ENCODE measurements at places on chromosomes 1 and 21.

DNA sequence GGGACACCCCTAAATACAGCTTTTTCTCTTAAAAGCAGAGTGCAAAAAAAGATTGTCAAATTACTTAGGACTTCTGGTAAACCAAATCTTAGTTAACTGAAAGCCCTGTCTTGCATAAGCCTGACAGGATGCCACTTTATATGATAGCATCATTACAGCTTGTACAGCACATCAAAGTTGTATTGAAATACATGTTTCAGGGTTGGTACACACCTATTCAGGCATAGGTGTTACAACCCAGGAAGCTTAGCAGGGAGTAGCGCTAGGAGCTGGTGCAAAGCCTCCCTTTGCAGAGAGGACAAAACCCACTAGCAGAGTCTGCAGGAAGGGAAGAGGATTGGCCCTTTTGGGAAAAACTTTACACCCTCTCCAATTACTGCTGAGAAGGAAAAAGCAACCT, 258.9 kb upstream of the SGIP1 start:
- DNase-seq, result no peak

DNA sequence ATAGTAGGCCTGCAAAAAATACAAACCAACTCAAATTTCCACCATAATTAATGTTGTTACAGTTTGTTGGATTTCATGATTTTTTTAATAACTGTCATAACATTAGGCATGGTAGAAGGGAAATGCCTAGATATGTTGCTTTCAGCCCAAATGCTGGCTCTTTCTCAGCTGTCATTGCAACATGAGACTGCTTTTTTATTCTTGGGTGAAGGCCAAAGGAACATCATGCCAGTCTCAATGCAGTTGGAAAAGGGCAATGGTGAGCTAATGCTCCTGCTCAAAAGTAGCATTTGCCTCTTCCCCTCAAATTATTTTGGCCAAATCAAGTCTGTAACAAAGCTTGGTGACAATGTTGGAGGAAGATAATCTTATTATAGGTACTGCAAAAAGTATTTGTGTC, 877.7 kb upstream of the PRMT6 start:
- no peak for DNase-seq

- DNase-seq, result peak; percentile 72
These were observed 88.2 kb downstream of the PSMG1 start for GRCh38 chr21:39094847-39095579.

DNA sequence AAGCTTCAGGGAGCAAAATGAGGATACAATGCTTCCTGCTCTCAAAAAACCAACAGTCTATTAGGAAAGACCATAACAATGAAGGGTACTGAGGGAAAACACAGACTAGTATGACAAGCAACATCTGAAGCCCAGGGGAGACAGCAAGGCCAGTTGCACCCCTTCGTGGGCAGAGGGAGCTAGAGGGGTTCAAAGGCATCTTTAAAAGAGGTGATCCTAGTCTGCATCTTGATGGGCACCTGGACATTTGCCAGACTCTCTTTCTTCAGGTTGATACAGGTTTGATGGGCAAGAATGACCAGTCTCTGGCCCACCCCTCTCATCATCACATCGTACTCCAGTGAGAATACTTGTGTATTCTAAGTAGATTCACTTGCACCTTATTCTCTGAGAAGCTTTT, 177.7 kb downstream of the VAV3 start:
- no peak for DNase-seq

DNA sequence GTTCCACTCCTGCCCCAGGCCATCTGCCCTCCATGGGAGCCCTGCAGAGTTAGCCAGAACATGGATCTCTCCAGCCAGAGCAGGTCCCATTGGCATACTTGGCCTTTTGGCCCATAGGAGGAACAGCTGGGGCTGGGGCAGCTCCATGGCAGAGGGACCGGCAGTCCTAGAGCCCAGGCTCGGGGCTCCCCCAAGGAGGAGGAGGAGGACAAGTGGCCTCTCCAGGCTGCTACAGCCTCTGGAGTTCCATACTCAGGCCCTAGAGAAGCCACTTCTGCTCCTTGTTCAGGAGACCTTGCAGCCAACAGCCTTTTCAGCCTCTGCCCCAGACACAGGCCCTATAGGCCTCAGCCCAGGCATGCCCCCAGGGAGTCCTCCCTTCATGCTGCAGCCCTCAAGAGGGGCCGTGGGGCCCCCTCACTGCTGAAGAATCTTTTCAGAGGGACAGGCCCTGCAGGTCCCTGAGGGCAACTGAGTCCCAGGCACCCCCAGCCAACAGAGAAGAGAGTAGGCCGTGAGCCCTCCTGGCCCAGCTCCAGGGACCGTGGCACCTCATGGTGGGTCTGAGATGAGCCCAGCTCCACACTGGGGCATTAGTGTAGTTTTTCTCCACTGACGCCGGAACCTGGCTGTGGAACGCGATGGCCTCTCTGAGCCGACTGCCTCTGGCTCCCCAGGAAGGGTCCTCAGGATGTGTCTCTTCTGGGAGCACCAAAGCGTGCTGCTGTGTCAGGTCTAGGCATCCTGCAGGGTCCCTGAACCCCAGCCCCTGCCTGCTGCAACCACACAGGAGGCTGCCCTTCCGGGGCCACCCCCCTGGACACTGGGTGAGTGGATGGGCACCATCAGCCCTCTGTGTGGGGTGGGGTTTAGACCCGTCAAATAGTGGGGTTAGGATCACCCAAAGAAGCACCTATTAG, 297.6 kb upstream of the VAMP3 start:
- DNase-seq, result no peak

DNA sequence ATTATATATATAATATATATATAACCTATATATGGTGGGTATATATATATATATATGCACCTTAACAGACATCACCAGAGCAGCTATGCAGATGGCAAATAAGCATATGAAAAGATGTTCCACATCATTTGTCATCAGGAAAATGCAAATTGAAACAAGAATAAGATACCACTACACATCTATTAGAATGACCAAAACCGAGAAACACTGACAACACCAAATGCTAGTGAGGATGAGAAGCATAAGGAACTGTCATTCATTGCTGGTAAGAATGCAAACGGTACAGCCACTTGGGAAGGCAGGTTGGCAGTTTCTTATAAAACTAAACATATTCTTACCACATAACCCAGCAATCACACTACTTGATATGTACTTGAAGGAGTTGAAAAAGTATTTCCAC, 219.8 kb upstream of the PRMT6 start:
- DNase-seq, result no peak

DNA sequence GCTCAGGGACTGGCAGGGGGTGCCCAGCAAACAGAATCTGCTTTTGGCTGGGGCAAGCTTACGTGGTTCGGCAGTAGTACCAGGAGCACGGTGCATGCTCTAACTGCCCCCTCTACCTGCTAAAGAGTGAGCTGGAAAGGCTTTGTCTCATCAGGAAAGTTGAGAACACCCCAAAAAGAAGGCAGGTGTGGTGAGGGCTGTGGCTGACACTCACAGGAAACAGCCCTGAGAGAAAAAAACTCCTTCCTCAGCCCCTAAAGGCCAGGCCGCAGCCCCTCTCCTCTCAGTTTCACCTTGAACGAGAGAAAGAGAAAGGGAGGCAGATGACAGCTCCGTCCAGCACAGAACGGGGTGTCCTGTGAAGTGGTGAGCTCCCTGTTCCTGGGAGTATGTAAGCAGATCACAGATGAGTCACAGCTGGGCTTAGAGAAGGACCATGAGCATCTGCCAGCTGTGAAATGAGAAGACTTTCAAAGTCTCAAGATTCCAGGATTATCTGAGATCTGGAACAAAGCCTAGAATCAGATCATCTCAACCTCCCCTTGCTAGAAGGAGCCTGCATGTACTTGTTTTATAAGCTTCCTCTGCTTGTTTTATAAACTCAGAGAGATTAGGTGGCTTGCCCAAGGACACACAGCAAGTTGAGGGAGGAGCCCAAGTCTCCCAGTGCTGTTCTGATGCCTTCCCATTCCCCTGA, 13.4 kb downstream of the LAPTM5 start:
- DNase-seq, result no peak

- DNase-seq, result no peak
These were observed 58.9 kb downstream of the DIRAS3 start for GRCh38 chr1:67991546-67991945.

GRCh38 chr1:23148084-23148483, 20.6 kb downstream of the LUZP1 start:
- no peak for DNase-seq

DNA sequence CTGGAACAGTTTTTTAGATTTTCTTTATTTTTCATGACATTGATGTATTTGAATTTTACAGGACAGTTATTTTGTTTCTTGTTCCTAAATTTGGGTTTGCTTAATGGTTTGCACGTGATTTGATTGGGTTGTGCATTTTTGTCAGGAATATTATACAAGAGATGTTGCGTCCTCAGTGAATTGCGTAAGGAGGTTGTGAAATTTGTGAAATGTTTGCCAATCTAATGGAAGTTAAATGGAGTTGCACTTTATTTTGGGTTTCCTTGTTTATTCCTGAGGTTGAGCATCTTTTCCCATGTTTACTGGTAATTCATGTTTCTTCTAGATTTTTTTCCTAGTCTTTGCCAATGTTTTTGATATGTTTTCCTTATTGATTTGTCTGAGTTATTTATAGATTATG, 19.9 kb downstream of the ZNF648 start:
- DNase-seq, result no peak

- peak; percentile 6 for DNase-seq
These were observed 49.3 kb downstream of the PTGFR start for GRCh38 chr1:78540048-78540447.

DNA sequence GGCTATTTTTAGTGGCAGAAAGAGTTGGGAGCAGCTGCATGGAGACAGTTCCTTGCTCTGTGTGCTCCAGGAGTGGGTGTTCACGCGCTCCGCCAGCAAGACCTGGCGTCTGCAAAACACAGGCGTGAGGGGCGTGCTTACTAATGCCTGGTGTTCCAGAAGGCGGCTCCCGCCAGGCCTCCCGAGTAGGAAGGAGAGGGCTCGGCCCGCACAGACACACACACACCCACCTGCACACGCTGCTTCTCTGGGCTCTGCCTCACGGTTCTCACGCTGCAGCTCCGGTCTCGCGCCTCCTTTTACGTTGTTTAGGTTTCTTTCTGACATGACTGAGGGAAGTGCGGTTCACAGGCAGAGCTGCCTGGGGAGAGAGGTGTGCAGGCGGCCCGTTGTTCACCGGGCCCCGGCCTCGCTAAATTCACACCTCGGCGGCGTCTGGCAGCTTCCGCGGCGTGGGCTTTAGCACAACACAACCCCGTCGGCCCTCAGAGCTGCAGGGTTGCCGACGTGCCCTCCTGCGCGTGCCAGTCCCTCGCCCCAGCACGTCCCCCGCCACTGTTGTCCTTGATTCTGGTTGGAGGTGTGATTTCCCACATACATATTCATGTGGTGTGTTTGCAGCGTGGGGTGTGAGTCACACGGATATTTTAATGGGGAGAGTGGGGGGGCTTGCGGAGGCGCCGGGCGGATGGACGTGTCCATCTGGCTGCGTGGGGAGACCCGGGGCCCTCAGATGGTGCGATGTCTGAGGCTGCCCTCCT, 77.0 kb downstream of the SKI start:
- peak; percentile 69 for DNase-seq
